Breast epithelium (tissue), 4 donors: ENCODE measurements at places on chromosomes 4 and X.

DNA sequence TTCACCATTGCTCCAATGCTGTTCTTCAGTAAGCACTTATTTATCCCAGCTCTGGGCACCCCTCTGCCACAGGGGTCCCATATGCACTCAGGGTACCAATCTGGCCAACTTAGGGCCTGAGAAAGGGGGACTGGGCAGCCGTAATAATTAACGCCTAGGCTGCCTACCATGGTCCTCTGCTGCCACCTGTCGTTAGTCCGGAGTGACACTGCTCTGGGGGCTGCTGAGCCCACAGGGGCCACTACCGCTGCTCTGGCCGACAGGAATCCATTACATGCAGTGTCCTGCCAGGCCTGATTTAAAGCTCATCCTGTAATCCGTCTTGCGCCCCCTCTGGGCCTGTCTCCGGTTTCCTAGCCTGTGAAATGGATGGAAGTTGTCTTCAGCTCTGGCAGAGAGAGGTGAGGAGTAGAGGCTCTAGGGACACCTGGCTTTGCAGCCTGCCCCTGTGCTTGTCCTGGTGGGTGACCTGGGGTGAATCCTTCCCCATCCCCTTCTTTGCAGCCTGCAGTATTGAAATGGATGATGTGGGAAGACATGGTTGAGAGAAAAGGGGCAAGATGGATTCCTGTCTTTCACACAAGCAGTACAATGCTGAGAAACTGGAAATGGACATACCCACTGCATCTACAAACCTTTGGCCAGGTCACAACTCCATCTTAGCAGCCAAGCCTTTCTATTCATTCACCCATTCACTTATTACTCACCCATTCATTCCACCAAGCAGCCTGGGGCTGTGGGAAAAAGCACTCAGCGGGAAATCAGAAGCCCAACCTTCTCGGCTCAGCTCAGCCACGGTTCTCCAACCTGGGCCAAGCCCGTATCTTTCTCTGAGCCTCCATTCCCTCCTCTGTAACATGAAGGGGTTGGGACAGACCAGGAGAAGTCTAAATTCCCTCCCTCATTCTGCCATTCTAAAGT is 116.3 kb upstream of the NALF2 start:
- DNase-seq = no peak

GRCh38 chr4:101155945-101156344 is 191.4 kb downstream of the PPP3CA start:
- DNase-seq = no peak

DNA sequence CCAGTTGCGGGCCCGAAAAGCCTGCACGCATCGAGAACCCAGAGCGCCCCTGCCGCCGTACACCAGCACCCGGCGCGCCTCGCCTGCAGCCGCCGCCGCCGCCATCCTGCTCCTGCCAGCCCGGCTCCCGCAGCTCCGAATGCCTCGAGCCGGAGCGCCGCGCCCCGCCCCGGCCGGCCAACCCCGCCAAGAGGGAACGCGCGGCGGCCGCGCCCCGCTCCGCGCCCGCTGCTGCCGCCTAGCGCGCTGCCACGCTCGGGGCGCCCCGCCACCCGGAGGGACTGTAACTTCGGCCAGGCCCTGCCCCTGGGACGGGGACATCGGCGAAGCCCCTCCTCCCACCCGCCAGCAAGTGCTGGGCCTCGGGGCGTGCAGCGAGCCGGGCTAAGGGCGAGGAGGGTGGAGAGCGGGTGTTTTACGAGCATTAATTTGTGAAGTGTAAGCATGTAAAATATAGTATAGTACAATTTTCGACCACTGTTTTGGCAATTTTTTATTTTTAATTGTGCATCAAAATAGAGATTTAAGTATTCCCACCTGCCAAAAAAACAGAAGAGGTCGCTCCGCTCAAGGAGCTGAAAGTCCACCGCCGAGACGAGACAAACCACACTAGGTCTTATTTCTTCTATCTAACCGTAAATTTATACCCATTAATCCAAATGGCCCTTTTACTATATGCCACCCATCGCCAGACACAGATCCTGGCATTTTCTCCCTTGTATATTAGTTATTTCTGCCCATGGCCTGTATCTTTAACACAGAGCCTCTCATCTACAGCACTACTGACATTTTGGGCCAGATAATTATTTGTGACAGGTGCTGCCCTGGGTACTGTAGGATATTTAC is at the start of gene QDPR:
TSS of gene QDPR (minus strand) at position 141 of the 846 bp plus-strand sequence. CDS start at position 105, 36 bp downstream.
- peak; percentile 25 for DNase-seq

DNA sequence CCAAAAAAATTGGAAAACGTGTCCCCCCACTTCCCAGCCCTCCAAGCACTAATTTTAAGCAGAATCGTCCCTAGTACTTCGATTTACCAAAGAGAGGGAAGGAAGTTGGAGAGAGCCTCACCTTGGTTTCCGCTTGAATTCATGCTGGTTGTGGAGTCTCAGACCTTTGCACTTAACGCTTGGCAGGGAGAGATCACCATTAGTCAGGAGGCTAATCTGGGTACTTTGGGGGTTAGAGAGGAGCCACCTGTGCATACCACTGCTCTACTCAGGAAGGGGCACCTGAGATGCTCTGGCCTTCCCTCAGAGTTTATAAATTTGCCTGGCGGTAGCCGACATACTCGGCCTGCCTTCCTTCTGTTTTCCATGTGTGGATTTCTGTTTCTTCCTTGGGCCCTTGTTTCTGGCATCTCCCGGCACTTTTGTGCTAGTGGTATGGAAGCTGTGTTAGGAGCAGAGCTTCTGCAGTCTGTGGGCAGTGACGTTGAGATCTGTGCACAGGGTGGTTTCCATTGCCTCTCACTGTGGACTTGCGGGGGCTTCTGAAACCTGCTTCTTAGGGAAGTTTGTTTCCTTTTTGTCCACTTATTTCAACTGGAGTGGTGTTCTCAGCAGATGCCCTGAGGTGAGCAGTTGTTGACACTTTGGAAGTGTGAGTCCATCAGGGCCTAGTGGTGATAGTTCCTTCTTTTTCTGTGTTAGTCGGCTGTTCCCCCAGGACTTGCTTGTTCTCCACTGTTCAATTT is 104.2 kb downstream of the TMEM131L start:
- DNase-seq = no peak

- no peak for DNase-seq
Observed at GRCh38 chr4:24856586-24856985, 56.3 kb downstream of the CCDC149 start.

GRCh38 chr4:186717556-186717955 is 6.1 kb downstream of the FAT1 start:
- no peak for DNase-seq

GRCh38 chr4:106194801-106195200 is 121.2 kb downstream of the TBCK start:
- DNase-seq = no peak

GRCh38 chr4:182880387-182881356 is 36.5 kb downstream of the DCTD start:
- DNase-seq = peak; percentile 63

- DNase-seq = no peak
Observed at GRCh38 chrX:43481576-43481975, 174.5 kb upstream of the MAOA start.

DNA sequence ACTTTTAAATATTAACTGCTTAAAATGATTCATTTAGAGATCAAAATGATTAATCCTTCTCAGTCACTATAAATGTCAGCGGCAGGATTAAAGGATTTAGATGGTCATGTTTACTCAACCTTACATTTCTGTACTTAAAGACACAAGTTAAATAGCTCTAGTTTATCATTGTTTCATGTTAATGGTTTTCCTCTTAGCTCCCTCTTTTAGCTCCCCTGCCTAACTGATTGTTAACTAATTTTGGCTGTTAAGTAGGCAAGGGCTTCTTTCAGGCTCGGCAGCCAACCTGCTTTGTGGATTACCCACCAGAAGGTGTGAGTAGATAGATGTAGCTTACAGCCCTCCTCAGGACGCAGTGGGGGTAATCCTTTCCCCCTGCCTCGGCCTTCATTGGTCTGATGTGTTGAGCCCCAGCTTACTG is 96.0 kb downstream of the TENM3 start:
- DNase-seq = no peak

DNA sequence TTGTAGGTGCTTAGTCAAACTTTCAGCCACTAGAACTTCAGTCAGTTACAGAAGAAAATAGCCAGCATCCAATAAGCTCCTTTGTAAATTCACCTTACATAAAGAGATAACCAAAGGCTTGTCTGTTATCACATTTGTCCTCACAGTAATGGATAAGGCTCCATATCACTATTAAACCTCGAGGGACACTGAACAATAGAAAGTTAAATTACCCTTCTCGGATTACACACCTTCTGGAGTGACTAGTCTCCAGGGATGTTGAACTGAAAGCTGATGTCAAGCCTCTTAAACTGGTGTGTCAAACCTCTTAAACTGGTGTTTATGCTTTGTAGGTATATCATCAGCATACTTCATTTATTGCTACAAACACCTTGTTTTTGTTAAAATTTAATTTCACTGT is 639.0 kb downstream of the CENPC start:
- no peak for DNase-seq

GRCh38 chr4:25651682-25652081 is 4.0 kb upstream of the SLC34A2 start:
- DNase-seq = no peak

GRCh38 chrX:39162322-39162735 is 361.1 kb downstream of the MID1IP1 start:
- DNase-seq = no peak

- no peak for DNase-seq
Observed at GRCh38 chr4:26491449-26492170, 1.3 kb upstream of the CCKAR start.

DNA sequence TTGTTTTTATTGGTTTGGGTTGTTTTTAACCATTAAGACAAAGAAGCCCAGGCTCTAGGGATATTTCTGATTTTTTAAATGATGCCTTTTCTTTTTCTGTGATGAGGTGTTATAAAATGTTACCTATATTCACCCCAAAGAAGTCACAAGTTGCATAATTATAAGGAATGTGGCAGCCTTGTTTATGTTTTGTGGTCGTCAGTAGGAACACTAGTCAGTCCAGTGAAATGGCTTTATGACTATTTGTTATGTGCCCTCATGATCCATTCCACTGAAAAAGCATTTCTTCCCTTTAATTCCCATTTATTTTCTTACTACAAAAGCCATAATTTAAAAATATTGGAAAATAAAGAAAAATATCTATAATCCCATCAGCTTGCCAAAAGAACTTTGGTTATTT is 34.4 kb downstream of the CC2D2A start:
- no peak for DNase-seq

GRCh38 chr4:116638592-116638991 is 446.8 kb downstream of the TRAM1L1 start:
- DNase-seq = no peak

GRCh38 chrX:110420771-110421499 is 62.3 kb downstream of the RTL9 start:
- DNase-seq = no peak

GRCh38 chr4:1210971-1211370 is 38.0 kb downstream of the CTBP1 start:
- no peak for DNase-seq

- no peak for DNase-seq
Observed at GRCh38 chr4:121150486-121150885, 13.6 kb downstream of the TNIP3 start.
